Activated CD4-positive, CD25-positive, alpha-beta regulatory T cell treated with anti-CD3 and anti-CD28 coated beads, Interleukin-2, amount 50 U/mL, for 16 hours (primary cell): ENCODE measurements at places on chromosomes 16 and 17.

GRCh38 chr16:54651440-54652195 lies 279.0 kb upstream of the IRX5 start:
- DNase-seq = no peak

DNA sequence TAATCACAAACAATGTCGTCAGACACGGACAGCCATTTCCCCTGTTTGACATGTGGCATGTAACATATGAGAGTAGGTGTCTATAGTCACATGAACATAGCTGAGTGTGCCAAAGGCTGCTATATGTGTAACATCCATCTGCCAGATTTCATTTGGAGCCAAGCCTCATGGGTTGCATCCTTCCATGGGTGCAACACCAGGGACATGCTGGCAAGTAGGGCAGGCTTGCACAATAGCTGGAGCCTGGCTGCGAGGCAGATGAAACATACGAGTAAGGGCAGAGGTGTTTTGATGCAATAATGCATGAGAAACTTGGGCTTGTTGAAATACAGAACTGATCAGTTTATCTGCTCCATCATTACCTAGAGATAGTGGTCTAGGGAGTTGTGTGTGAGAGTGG lies 9.0 kb upstream of the ZNF689 start:
- DNase-seq = no peak

GRCh38 chr16:88102597-88102996 lies 151.4 kb downstream of the BANP start:
- DNase-seq = no peak

DNA sequence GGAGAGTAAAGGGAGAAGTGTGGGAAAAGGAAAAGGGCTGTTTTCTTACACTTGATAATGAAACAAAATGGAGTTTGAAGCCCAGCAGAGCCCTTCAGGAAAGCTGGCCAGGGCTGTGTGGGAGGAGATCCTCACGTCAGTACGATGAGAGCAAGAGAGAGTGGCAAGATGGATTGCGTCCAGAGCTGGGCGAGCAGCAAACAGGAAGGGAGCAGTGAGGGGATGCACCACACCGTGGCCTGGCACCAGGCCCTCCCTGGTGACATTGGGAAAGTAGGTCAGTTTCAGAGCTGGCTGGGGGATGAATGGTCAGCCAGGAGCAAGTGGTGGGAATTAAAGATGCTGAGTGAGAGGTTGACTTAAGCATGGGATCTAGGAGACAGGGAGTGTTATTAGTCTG lies 273.6 kb downstream of the GRIN2A start:
- no peak for DNase-seq

GRCh38 chr17:48066656-48067055 lies 18.5 kb downstream of the NFE2L1 start:
- no peak for DNase-seq
